Tongue (tissue), 3 donors: ENCODE measurements at places on chromosomes 3 and 15. TPM values are rescaled to one million over a fixed set of nuclear protein-coding genes. Genes with fewer than 3 reads are reported as not detected.

DNA sequence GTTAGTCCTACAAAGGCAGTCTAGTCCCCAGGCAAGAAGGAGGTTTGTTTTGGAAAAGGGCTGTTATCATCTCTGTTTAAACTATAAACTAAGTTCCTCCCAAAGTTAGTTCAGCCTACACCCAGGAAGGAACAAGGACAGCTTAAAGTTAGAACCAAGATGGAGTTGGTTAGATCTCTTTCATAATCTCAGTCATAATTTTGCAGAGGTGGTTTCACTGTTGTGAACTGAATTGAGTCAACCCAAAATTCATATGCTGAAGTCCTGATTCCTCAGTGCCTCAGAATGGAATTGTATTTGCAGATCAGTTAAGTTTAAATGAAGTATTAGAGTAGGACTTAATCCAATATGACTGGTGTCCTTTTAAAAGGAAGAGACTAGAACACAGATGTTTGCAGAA lies 101.0 kb upstream of the C3orf80 start:
- DNase-seq: no peak

DNA sequence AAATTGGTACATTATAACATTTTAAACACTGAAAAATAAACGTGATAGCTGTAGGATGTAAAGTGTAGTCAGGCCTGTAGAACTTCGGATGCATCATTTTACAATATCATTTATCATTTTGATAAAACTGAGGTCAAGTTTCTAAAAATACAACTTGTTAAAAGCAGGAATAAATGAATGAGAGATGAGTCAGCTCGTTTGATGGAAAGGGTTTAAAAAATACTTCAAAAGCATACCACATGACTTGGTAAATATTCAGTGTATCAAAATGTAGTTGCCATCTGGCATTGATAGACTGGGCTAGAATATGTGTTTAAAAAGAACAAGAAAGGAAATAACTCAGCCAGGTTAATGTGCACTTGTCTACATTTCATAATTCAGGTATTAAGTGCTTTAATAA lies 357.0 kb downstream of the TIGIT start:
- DNase-seq: no peak

DNA sequence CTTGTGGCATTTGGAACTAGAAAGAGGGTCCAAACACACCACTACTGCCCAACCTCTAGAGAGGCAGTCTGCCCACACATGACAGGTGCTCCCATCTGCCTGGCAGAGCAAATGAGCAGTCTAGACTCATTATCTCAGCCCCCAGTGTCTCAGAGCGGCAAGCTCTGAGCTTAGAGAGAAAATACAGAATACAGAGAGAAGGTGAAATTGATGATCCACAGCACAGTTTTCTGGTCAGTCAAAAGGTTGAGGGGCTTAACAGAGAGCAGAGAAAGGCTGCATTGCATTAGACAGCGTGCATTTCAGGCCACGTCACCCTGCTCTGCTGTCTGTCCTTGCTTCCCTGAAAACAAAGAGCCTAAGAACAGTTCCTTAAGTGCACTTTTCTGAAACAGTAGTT lies 135.1 kb downstream of the KCNMB2 start:
- peak; percentile 65 for DNase-seq

- DNase-seq: no peak
These were observed 55.6 kb downstream of the LHFPL4 start for GRCh38 chr3:9497821-9498565.

PLSCR5 gene
- total RNA-seq: not detected

GRCh38 chr3:12230877-12231276 lies 58.0 kb upstream of the PPARG start:
- no peak for DNase-seq

- DNase-seq: peak; percentile 21
These were observed 106.1 kb upstream of the COL8A1 start for GRCh38 chr3:99532246-99532645.

CADM2 gene
- 13.3 TPM for total RNA-seq

GRCh38 chr3:25239042-25239441 lies 189.0 kb upstream of the RARB start:
- no peak for DNase-seq
